ENCODE measurements at places on chromosomes 11 and 22.
A peak's percentile ranks its signal among the peaks of the same experiment; 100 is the strongest.

DNA sequence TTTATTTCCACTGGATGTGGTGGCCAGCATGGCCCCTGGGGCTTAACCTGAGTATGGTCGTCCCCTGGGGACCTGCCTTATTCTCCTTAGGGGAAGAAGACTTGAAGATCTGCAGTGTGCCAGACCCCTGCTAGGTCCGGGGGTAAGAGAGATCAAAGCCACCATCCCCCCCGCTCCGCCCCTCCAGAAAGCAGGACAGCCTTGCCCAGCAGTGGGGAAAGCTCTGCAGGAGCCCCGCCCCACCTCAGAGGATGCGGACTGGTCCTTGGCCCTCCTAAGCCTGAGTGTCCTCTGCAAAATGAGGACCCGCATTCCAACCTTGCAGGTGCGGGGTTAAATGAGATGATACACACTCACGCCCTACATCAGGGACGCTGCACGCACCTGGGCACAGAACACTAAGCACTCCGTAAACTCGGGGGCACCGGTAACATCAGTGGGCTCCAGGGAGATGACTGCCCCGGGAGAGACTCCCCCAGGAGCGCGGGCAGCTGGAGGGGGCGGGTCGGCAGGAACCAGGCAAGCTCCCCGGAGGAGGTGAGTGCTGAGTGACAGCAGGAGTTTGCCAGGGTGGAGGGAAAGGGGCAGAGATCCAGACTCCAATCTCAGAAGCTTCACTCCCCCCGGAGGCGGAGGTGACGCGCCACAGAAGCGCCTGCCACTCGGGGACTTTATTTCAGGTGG is 564 bp upstream of the ANO1 start:
- no peak for DNase-seq

GRCh38 chr11:99632969-99633368 is 612.2 kb downstream of the CNTN5 start:
- DNase-seq, result no peak

DNA sequence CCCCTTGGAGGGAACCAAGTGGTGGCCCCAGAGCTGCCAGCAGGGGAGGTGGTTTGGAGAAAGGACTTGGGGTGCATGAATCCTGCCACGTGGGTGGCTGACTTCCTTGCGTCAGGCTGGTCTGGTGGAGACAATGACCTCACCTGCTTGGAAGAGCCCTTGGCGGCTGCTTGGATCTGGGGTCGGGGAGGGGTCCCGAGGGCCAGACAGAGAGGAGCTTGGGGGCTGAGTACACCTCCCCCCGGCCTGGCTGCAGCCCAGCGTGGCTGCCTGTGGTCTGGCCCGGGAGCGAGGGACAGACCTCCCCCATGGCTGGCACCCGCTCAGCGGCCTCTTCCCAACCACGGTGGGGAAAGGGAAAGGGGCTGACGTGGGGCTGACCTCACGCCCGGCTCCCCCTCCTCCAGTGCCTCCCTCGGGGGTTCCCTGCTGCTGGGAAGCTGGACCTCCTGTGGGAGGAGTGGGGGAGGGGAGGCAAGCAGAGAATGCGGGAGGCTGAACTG is 13.8 kb downstream of the LIF start:
- DNase-seq, result no peak

DNA sequence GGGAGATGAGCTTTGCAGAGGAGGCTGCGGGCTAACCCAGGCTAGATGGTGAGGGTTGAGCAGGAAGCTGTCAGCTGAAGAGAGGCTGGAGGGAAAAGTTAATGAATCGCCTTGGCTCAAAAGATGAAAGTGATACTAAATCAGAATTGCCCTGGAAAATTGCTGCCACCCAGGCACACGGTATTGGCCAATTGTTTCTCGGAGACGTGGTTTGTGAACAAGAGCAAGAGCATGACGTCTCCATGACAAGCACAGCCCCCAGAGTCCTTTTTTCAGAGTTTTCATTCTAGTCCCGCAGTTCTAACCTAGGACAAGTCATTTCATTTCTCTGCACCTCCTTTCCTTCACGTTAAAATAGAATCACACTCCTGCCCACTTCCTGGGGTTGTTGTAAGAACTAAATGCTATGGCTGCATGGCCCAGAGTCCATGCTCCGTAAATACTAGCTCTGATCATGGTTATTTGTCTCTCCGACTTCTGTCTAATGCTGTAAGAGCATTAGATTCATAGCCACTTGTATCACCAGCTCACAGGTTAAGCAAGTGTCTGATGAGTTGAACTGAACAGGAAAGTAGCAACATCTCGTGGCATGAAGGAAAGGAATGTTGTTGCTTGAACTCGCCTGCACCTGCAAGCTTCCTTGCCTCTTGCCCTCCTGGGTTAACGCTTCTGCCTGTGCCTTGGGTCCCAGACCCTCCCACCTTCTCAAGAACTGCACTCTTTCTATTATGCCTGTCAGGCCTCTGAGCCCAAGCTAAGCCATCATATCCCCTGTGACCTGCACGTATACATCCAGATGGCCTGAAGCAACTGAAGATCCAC is 33.8 kb upstream of the NUP50 start:
- DNase-seq, result no peak

DNA sequence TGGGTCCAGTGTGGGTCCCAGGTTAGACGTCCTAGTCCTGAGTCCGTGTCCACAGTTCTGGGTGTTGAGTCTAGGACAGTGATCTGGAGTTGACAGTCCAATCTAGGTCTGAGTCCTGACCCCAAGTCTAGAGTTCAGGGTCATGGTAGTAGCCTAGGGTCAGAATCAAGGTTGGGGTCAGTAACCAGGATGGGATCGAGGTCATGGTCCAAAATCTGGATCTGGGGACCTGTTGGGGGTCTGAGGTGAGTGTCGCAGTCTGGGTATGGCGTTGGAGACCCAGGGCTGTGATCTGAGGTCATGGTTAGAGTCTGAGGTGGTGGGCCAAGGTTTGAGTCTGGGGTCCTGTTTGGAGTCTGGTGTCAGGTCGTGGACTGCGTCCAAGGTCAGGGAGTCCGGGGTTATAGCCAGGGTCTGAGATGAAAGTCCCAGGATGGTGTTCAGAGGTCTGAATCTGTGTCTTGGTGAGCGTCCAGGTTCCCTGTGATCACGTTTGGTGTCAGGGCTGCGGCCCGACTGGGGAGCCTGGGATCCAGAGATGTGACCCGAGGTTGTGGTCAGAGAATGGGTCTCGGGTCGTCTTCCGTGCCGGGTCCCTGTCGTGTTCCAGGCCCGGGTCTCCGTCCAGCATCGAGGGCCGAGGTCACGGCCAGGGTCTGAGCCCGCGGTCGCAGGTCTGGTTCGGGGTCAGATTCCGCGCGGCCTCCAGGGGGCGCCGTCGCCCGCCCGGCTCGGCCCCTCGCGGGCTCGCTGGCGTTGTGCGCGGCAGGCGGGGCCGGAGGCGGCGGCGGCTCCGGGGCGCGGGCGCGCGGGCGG is 432 bp upstream of the GRK2 start:
- peak; percentile 62 for DNase-seq

GRCh38 chr22:19056951-19057401 is 65.2 kb downstream of the DGCR2 start:
- no peak for DNase-seq

GRCh38 chr11:61021661-61022212 is 50.3 kb downstream of the CD6 start:
- DNase-seq, result no peak

GRCh38 chr11:111514216-111515031 is at the start of gene HOATZ:
HOATZ (plus strand) TSS chr11:111514778; CDS start chr11:111514785, 7 bp downstream.
- DNase-seq, result no peak

DNA sequence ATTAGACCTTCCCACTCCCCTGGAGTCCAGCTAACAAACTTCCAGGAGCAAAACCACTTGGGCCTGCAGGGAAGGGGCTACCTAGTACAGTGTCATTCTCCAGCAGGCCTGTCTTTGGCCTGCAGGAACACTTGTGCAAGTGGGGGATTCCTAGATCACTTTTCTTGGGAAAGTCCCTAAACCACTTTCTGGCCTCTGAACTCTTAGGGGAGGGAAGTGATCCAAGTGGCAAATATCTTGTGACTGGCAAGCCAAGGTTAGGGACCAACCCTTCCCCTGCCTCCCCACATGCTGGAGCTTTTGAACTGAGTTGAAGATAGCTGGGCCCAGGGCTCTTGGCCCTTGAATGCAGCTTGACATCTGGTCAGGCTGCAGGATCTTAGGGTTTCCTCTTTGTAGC is 17.2 kb downstream of the PPFIBP2 start:
- DNase-seq, result no peak

GRCh38 chr11:81658722-81659121 is 1074.9 kb downstream of the FAM181B start:
- DNase-seq, result peak; percentile 0

GRCh38 chr11:46247659-46248058 is 29.8 kb upstream of the CREB3L1 start:
- DNase-seq, result peak; percentile 80

GRCh38 chr11:32701616-32702015 is 92.8 kb downstream of the CCDC73 start:
- DNase-seq, result no peak

GRCh38 chr11:86064220-86064803 is 4.6 kb downstream of the PICALM start:
- no peak for DNase-seq

GRCh38 chr22:24043958-24044357 is 32.9 kb downstream of the CABIN1 start:
- DNase-seq, result no peak

GRCh38 chr22:27791159-27791858 is 10.2 kb downstream of the MN1 start:
- DNase-seq, result no peak

DNA sequence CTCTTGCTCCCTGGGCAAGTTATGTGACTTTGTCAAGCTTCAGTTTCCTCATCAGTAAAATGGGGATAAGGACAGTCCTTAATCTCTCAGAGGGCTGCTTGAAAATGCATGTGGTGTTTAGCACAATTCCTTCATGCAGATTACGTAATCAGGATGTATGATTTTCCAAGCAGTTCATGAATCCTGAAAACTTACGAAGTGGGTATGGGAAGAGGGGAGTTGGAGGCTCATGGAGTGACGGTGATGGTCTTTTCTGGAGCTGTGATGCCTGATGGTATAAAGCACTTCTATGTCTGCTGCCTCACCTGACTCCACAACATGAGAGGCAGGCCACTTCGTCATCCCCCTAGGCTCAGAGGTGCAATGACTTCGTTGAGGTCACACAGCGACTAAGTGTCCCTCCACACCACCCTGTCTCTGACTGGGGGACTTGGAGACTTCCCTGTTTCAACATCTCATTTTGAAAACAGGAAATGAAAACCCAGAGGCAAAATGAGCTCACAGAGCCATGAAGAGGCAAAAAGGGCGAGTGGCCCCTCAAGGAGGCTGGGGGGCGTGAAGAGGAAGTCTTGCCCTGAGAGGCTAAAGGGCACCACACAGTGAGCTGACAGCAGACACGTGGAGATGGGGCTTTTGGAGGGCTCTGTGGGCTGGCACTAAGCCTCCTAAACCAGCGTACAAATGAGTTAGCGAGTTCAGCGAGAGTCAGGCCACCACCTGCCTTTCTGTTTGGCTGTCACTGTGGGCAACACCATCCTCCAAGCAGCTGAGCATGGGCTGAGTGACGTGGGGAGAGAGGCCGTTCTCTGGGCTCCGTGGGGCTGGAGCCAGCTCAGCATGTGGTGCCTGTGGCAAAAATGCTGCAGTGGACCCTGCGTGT is 10.1 kb downstream of the MCM5 start:
- no peak for DNase-seq

- DNase-seq, result no peak
Measured at GRCh38 chr11:124769806-124770774, 8.0 kb upstream of the ESAM start.

DNA sequence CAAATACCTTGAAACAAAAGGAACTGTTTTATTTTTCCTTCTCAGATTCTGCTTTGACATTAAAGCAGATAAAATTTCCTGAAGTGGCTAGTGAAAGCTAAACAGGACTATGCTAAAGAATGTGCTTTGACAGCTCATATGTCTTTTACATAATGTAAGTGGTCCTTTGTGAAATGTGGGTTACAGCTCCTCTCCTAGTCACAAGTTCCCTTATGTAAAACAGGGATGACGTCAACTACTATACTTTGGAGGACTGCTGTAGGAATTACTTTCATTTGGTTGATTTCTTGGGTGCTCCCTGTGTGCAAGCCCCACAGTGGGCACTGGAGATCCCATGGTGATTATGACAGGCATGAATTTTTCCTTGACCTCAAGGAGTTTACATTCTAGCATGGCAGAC is 216.6 kb upstream of the NARS2 start:
- no peak for DNase-seq

GRCh38 chr22:40232624-40233023 is 54.9 kb downstream of the TNRC6B start:
- DNase-seq, result no peak

DNA sequence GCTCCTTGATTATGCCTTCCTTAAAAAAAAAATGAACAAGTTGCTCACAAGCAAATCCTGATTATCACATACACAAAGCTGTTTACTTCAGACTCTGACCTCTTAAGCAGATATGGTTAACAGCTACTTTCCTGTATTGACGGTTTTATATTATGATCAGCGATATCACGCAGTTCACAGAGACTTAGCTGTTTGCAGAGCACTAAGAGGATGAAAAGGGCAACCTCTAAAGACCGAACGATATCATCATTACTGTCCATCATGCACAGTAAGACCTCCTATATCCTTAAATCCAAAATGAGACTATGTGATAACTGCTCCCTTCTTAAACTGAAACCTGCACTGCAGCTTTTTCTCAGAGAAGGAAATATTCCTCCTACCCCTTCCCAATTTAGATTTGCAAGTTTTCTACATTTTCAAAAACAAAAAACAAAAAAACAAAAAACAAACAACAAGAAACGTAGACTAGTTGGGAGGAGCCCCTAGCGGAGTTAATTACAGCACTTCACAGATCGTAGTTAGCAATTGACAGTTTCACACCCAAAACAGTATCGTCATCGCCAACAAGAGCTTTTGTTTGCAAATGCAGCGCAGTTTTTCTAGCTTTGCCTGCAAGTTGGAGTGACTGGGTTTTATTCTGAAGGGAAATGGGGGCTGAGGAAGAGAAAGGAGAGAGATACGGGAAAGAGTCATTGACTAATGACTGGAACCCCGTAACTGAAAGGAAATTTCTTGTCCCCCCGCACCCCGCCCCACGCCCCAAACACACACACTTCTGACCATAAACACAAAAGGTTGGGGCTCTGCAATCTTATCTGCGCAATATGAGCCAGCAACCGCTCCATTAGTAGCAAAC is 1.2 kb downstream of the DDX6 start:
- DNase-seq, result peak; percentile 62

All from NCI-H1092 treated with DMSO at 0.1 percent for 48 hours (cell line).